ENCODE measurements at places on chromosomes 5 and 9.

DNA sequence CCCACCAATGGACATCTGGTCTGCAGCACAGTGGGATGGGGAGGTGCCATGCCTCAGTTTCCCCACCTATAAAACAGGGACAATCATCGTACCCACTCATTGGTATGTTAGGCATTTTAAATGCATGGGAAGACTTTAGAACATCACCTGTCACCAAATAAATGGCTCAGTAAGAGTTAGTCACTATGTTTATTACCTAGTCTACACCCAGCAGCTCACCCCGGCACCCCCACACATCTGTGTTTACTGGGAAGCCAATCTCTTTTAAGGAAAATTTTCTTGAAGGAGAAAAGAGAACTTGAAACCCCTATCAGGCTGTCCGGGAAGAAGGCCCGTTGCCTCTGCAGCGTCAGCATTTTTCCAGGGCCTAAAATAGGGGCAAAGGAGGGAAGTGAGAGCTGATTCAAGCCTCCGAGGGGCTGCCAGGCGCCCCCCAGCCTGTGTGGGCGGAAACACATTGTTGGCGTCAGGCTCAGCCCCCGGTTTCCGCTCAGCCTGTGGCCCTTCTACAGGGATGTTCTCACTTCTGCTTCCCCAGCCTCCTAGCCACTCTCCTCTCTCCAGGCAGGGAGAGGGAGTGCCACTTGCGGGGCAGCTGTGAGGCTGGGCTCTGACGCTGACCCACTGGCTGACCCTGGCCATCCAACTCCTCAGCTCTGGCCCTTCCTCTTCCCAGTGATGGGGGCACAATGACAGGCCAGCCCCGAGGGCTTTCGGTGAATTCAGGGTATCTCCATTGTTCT lies 4.6 kb downstream of the CSF1R start:
- no peak for DNase-seq

GRCh38 chr9:138013836-138014562 lies 136.4 kb downstream of the CACNA1B start:
- no peak for DNase-seq

DNA sequence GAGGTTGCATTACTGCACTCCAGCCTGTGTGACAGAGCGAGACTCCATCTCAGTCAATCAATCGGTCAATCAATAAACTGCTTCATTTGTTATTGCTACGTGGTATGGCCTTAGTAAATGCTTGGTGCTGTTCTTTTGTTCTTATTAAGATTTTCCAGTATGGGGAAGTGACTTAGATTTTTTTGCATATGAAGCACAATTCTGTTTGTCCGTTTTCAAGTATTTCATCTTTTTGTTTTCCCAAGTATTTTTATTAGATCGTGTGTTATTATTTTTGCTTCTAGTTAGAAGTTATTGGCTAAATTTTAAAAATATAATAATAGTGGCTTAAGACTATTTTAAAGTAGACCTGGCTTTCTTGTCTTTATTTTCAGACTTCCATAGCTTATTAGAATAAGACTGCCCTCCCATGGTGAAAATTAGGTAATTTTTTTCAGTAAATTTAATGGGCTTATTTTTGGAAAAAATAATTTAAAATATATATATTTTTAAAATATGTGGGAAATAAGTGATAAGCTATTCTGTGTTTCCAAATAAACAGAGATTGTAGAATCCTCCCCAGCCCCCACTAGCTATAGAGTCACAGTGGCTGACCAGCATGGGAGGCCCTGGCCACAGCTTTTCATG lies 14.7 kb upstream of the OMD start:
- no peak for DNase-seq

GRCh38 chr5:172150514-172151425 lies 37.3 kb downstream of the STK10 start:
- DNase-seq, result no peak

DNA sequence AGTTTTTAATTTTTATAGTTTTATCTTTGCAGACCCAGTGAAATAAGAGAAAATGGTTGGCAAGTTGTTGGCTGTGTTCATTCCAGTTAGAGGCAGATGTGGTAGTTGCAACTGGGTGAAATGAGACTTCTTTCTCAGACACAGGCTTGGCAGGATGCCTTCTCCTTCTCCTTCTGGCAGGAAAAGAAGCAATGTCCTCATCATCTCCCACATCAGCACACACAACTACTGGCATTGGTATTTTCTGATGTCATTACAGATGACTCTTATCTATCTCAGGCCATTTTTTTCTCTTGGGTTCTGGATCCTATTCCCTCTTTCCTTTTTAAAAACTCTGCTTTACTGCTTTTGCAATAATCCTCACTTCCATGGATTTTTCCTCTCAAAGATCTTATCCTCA lies 103.3 kb upstream of the EDIL3 start:
- no peak for DNase-seq
